Small intestine (tissue), 16 donors: ENCODE measurements at places on chromosomes 1 and 21.

DNA sequence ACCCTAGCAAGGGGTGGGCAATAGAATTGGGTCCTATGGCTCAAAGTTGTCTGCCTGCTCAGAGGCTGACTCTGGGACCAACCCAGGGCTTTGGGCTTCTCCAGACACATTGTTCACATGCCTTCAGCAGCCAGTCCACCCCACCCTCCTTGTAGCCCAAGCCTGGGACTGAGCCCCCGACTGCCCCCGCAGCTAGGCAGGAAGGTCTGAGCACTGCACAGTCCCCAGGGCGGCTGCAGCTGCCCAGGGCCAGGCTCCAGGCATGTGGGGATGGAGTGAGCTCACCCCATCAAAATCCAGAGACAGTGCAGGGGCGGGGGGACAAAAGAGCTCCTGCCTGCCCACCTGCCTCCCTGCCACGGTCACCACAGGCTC, 35.6 kb downstream of the HSPG2 start:
- no peak for DNase-seq

GRCh38 chr1:24102961-24103360, 9.0 kb downstream of the MYOM3 start:
- no peak for DNase-seq

DNA sequence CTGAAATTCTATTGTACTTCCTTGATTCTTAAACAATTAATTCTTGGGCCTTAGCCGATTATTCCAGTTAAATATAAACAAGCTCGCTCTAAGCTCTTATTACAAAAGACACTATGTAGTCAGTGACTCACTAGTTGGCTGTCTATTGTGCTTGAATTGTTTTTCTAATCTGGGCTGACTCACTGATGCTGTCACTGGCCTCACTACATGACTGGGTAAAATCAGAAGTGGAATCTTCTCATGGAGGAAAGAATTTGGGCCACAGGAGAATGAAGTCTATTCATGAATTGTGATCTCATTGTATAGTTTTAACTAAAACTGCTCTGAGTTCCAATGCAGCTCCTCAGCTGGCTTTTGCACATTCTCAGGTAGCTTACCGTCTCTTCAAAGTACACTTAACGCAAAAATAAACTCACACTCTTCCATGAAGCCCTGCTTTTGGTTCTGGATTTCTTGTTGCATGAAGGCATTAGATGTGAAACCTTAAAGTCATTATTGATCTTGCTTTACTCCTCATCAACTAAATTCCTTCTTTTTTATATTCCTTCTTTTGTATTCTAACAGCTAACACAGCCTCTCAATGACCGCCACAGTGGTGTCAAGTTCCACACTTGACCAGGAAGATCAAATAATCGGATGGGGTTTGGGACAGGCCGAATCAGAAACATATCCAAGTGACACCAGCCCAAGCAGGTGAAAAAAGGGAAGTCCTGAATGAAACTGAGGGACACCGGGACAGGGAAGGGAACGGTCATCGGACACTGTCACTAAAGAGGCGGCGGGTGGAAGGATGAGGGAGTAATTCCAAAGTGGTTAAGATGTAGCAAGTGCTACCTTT, 80.9 kb upstream of the LBR start:
- DNase-seq = peak; percentile 59

- DNase-seq = peak; percentile 88
Observed at GRCh38 chr1:1782399-1783221, 4.3 kb upstream of the NADK start.

GRCh38 chr1:30801771-30802198, 44.2 kb upstream of the LAPTM5 start:
- peak; percentile 57 for DNase-seq

GRCh38 chr1:169312084-169312954, 55.3 kb downstream of the NME7 start:
- DNase-seq = peak; percentile 59

GRCh38 chr1:11967028-11967547, 13.2 kb upstream of the MFN2 start:
- DNase-seq = peak; percentile 91

- no peak for DNase-seq
Observed at GRCh38 chr1:177915641-177916040, 54.2 kb downstream of the SEC16B start.

- DNase-seq = peak; percentile 46
Observed at GRCh38 chr1:92486251-92487077, at the start of gene GFI1. Gene GFI1 (minus strand): TSS chr1:92486925. CDS start chr1:92483487, 3,438 bp downstream.

DNA sequence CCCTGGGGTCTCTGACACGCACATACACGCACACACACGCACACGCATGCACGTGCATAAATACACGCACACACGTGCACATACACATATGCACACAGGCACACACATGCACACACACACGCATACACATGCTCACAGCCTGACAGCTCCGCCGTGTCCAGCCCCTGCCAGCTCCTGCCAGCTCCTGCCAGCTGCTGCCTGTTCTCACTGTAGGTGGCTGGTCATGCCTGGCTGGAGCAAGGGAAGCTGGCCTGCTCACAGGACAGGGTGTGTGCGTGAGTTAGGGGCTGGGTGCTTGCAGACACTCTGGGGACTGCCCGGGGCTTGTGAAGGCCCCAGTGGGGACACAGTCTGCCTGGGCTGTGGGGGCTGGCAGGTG, 4.9 kb downstream of the PLCH2 start:
- DNase-seq = no peak

- no peak for DNase-seq
Observed at GRCh38 chr1:160129046-160129445, 13.5 kb downstream of the ATP1A2 start.

GRCh38 chr1:19552291-19553010, 67.1 kb upstream of the CAPZB start:
- no peak for DNase-seq

DNA sequence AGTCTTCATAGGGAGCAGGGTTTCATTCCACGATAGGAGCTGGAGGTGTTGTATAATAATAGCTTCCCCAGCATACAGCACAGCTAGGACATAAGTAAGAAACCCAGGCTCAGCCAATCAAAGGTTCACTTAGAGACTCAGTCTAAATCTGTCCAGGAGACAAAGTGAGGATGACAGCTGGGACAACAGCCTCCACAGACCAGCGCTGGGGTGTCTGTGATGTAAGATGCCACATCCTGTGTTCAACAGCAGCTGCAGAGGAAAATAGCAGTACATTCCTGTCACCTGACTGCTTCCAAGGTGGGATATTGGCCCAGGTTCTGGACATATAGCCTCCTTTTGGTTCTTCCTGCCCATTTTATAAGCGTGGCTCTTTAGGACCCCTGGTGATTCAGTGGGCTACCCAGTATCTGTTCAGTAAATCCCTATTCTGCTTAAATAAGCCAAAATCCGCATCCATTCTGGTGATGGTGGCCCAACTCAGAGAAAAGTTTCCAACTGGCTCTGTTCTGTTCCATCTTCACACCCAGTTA, 176.8 kb upstream of the SYT6 start:
- DNase-seq = peak; percentile 26

- no peak for DNase-seq
Observed at GRCh38 chr1:206657751-206658150, 22.4 kb downstream of the DYRK3 start.

GRCh38 chr1:49995734-49996133, 28.0 kb downstream of the AGBL4 start:
- no peak for DNase-seq

GRCh38 chr21:25079053-25079452, 528.2 kb downstream of the MRPL39 start:
- DNase-seq = no peak

GRCh38 chr1:172704001-172704400, 45.1 kb downstream of the FASLG start:
- DNase-seq = no peak

GRCh38 chr1:157132616-157133167, 5.5 kb downstream of the ETV3 start:
- peak; percentile 38 for DNase-seq

DNA sequence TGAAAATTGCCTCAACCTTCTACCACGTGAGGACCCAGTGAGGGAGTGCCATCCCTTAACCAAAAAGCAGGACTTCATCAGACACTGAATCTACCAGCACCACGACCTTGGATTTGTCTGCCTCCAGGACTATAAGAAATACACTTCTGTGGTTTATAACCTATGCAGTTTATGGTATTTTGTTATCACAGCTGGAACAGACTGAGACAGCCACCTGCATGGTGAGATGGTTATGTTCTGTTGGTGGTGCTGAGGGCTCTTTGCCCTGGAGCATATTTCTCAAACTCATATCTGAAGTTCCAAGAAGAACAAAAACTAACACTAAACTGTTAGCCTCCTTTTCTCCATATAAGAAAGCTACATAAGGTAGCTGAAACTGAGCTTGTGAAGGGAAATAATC, 69.8 kb upstream of the RGS18 start:
- DNase-seq = no peak

GRCh38 chr1:48738356-48738755, 38.3 kb downstream of the BEND5 start:
- no peak for DNase-seq

- DNase-seq = no peak
Observed at GRCh38 chr1:238653693-238654321, 732.6 kb upstream of the CHRM3 start.

DNA sequence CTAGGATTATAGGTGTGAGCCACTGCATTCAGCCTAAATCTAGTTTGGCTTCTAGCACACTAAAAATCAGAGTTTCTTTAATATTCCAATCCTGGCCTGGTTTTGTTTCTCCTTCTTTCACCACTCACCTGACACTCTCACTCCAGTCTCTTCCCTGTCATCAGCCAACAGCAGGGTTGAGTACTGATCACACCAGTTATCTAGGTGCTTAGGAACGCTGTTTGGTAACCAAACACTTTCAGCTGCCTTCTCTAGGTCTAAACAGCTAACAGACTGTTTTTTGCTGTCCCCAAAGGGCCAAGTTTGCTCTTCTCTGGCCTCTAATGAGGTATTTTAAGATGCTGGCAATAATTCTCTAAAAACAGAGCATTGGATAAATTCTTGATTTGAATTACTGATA, 17.7 kb upstream of the FRRS1 start:
- DNase-seq = no peak

DNA sequence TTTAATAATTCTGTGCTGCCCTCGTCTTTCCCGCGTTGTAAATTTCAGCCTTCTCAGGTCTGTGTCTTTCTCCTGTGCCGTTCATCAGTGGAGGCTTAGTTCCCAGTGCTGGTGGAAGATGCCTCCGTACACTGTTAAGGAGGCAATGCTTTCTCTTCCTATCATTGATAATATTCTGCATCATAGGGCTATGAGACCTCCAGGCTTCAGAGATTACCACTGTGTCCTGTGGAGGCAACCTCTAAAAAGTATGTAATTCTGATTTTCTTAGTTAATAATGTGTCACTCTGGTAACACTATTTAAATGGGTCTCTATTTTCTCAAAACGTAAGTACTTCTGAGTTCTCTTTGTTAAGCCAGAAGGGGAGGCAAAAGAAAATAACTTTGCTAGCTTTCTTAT, 538.3 kb downstream of the SMYD3 start:
- no peak for DNase-seq

- no peak for DNase-seq
Observed at GRCh38 chr1:175848329-175848728, 104.9 kb upstream of the TNR start.

GRCh38 chr1:2999138-2999537, 22.1 kb upstream of the ACTRT2 start:
- DNase-seq = no peak

GRCh38 chr1:91406773-91407389, 2.2 kb upstream of the HFM1 start:
- no peak for DNase-seq

GRCh38 chr1:156525071-156525501, 24.5 kb upstream of the MEF2D start:
- DNase-seq = no peak

- DNase-seq = no peak
Observed at GRCh38 chr1:101137144-101138126, 99.4 kb upstream of the S1PR1 start.

DNA sequence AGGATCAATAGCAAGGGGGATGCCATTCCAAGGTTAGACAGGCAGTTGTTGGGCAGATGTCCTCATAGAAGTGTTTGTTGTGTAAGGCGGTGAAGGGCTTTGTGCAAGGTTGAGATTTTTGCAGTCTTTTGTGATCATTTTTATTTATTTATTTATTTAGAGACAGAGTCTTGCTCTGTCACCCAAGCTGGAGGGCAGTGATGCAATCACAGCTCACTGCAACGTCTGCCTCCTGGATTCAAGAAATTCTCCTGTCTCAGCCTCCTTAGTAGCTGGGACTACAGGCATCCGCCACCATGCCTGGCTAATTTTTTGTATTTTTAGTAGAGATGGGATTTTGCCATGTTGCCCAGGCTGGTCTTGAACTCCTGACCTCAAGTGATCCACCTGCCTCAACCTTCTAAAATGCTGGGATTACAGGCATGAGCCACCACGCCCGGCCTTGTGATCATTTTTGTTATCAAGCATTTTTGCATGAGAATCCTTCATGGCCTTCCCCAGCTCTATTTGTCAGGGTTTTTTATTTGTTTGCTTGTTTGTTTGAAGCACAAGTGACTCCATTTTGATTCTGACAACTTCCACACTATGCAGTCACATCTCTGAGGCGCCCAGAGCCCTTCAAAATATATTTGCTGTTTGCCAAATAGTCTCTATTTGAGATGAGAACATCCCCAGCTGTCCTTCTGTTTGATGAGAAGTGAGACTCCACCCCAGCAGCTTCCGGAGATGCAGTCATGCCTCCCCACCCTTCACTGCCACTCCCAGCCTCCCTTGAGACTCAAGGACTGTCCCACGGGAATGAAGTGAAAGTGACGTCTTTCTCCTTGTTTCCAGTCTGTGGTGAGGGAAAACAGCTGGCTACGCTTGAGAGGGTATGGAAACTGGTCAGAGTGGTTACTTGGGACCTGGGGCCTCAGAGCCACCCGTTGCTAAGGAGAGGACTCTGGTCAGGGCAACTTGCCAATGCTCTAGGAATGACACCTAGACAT, 38.0 kb downstream of the TMEM50B start:
- peak; percentile 67 for DNase-seq

GRCh38 chr1:205667909-205668643, 12.2 kb downstream of the SLC45A3 start:
- no peak for DNase-seq

DNA sequence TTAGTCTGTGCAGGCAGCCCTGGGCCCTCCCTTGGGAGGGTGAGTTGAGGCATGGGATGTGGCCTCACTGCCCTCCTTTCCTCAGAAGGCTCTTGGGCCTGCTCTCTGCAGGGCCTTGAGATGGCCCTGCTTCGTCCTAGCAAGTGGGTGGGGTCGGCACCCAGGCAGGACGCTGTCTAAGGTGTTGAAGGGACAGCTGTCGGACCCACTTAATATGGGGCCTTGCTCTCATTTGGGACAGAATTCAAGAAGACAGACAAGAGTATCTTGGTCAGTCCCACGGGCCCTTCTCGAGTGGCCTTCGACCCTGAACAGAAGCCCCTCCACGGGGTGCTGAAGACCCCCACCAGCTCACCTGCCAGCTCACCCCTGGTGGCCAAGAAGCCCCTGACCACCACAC, 26.0 kb upstream of the PDXK start:
- DNase-seq = no peak

DNA sequence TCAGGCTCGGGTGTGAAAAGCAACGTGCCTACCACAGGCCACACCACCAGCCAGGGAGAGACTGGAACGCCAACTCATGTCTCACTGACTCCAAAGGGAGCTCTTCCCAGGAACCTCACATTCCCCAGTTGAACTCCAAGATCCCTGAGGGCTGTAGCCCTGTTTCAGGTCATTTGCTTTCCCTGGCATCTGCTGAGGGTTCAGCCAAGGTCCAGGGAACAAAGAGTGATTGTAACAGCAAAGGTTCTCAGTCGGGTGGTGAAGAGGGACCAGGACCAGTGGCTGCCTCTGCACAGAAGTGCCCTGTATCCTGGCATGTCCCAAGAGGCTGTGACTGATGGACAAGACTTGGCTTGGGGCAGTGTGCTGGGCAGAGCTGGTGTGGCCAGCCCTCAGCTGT, 42.8 kb downstream of the GRIK3 start:
- DNase-seq = no peak
